Ascending aorta (tissue), 2 donors: ENCODE measurements at places on chromosomes 1 and 21.

GRCh38 chr1:248372394-248372793 lies 3.2 kb upstream of the OR2T6 start:
- DNase-seq, result no peak
- H3K4me1 ChIP-seq, result no peaks in the 10 kb centered on the region
- H3K4me3 ChIP-seq, result no peak overlapping the region
- no peaks in the 10 kb centered on the region for H3K36me3 ChIP-seq
- no peak overlapping the region for H3K27ac ChIP-seq

GRCh38 chr1:66637146-66637545 lies 103.2 kb downstream of the SGIP1 start:
- no peak for DNase-seq
- no peaks in the 10 kb centered on the region for H3K27me3 ChIP-seq
- no peaks in the 10 kb centered on the region for H3K36me3 ChIP-seq
- no peaks in the 10 kb centered on the region for H3K4me1 ChIP-seq
- H3K4me3 ChIP-seq, result no peak overlapping the region

GRCh38 chr1:22814176-22815042 lies 103.8 kb downstream of the EPHB2 start:
- peak overlapping the region; percentile 42 for H3K27ac ChIP-seq
- no peak overlapping the region for H3K4me3 ChIP-seq
- H3K36me3 ChIP-seq, result no peaks in the 10 kb centered on the region
- DNase-seq, result no peak
- H3K27me3 ChIP-seq, result no peaks in the 10 kb centered on the region

DNA sequence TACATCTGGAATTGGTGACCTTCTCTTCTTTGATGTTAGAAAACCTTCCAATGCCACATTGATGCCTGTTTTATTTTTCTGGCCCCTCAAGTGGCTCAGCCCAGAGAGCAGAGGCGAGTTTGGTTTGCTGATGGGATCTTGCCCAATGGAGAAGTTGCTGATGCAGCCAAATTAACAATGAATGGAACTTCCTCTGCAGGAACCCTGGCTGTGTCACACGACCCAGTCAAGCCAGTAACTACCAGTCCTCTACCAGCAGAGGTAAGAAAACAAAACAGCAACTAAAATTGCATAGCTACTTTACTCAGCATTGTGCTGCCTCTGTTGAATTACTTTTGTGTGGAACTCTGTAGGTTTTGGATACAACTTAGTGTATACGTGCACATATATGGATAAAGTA lies 97.6 kb downstream of the CC2D1B start:
- H3K27ac ChIP-seq, result no peak overlapping the region
- H3K36me3 ChIP-seq, result no peaks in the 10 kb centered on the region
- no peaks in the 10 kb centered on the region for H3K4me1 ChIP-seq
- no peak for DNase-seq
- H3K27me3 ChIP-seq, result no peaks in the 10 kb centered on the region

GRCh38 chr1:34858901-34859445 lies 576 bp downstream of the SMIM12 start:
- peak; percentile 78 for DNase-seq
- peak overlapping the region; percentile 90 for H3K27ac ChIP-seq
- peaks cover 15% of the 10 kb centered on the region for H3K36me3 ChIP-seq

- no peak for DNase-seq
- no peak overlapping the region for H3K4me3 ChIP-seq
- no peaks in the 10 kb centered on the region for H3K27me3 ChIP-seq
- H3K4me1 ChIP-seq, result no peaks in the 10 kb centered on the region
- no peak overlapping the region for H3K27ac ChIP-seq
- no peaks in the 10 kb centered on the region for H3K36me3 ChIP-seq
These were observed 90.5 kb downstream of the LIPI start for GRCh38 chr21:14120091-14120734.

DNA sequence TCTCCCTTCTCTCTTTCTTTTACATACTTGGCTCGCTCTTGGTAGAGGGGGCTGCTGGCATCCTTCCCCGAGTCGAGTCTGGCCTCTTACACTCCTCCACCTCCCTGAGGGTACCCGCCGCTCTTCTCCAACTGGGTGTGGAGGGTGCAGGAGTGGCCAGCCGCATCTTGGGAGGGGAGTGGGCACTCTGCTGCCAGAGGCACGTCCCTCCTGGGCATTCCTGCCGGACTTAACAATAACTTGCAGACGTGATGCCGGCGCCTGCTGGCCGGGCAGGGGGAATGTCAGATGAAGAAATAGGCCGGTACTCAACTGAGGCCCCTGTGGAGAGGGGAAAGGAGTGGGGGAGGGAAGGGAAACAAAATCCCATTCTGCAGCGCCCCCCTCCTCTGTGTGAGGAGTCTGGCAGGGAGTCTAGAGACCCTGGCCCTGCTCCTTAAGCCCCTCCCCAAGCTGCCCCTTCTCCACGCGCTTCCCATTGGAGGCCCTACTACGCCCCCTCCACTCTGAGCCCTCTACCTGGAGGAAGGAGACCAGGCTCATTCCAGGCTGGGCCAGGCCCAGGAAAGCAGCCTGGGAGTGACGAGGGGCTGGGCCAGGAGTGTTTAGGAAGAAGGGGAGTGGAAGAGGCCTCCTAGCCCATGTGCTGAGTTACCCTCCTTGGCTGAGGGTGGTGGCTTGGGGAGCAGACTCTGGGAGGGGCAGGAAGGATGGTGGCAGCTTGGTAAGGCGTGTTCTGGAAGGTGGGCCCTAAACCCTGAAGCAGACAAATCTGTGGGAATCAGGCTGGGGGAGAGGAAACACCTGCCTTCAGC lies 1.8 kb downstream of the ATP2B4 start:
- no peak for DNase-seq
- peak overlapping the region; percentile 72 for H3K4me3 ChIP-seq

GRCh38 chr21:17461582-17461981 lies 51.3 kb upstream of the CXADR start:
- no peak overlapping the region for H3K4me3 ChIP-seq
- DNase-seq, result no peak
- no peak overlapping the region for H3K27ac ChIP-seq

GRCh38 chr1:114238053-114238452 lies 84.4 kb upstream of the SYT6 start:
- no peaks in the 10 kb centered on the region for H3K27me3 ChIP-seq
- no peaks in the 10 kb centered on the region for H3K4me1 ChIP-seq
- H3K36me3 ChIP-seq, result no peaks in the 10 kb centered on the region
- no peak overlapping the region for H3K4me3 ChIP-seq
- H3K27ac ChIP-seq, result no peak overlapping the region

DNA sequence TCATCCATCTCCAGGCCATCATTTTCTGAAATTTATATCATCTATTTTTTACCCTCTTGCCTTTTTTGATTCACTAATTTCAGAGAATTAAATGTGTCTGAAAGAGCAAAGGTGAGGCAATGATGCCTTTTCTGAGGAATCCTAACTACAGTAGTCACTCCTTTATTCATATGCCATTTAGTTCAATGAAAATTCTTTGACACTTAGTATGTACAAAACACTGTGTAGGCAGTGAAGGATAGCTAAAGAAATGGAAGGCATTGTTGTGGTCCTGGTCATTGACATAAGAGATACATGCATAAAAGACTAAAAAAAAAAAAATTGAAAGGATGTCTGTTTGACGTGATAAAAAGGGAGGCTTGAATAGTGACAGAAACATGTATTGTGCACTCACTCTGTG lies 171.9 kb upstream of the BEND5 start:
- no peaks in the 10 kb centered on the region for H3K36me3 ChIP-seq
- no peaks in the 10 kb centered on the region for H3K27me3 ChIP-seq
- DNase-seq, result no peak

DNA sequence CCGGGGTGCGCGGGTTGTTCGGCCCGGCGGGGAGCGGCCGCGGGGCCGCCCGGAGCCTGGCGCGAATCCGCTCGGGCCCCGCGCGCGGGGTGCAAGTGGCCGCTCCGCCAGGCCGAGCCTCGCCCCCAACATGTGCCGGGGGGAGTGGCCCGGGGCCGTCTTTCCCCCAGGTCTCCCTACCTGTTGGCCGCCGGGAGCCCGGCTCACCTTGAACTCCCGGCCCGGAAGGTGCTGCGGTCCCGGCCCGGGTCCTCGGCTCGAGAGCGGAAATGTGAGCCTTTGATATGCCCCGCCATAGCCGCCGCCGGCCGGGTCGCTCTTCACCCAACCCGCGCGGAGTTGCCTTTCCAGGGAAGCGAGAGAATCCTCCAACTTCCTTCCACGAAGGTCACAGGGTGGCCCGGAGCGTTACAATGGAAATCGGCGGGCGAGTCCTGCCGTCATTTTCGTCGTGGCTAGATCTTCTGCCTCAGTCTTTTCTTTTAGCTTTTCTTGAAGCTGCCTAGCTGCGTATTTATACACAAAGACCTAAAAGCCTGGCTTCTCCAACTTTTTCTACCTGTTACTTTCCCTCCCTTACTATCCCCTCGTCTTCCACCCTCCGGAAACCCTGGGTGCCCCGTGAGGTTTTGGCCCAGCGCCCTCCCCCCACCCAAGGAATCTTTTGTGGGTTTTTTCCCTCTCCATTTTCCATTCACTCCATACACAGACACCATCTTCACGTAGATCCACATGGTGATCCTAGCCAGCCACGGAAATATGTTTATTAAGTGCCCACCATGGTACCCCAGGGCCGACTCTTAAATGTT lies 867 bp downstream of the PTGFRN start:
- H3K27me3 ChIP-seq, result no peaks in the 10 kb centered on the region
- peak overlapping the region; percentile 94 for H3K4me3 ChIP-seq
- H3K4me1 ChIP-seq, result peaks cover 10% of the 10 kb centered on the region
- H3K27ac ChIP-seq, result peak overlapping the region; percentile 85
- DNase-seq, result peak; percentile 68

GRCh38 chr1:213124590-213124989 lies 73.5 kb downstream of the RPS6KC1 start:
- H3K27ac ChIP-seq, result no peak overlapping the region
- no peaks in the 10 kb centered on the region for H3K36me3 ChIP-seq
- no peak for DNase-seq
- no peaks in the 10 kb centered on the region for H3K27me3 ChIP-seq

DNA sequence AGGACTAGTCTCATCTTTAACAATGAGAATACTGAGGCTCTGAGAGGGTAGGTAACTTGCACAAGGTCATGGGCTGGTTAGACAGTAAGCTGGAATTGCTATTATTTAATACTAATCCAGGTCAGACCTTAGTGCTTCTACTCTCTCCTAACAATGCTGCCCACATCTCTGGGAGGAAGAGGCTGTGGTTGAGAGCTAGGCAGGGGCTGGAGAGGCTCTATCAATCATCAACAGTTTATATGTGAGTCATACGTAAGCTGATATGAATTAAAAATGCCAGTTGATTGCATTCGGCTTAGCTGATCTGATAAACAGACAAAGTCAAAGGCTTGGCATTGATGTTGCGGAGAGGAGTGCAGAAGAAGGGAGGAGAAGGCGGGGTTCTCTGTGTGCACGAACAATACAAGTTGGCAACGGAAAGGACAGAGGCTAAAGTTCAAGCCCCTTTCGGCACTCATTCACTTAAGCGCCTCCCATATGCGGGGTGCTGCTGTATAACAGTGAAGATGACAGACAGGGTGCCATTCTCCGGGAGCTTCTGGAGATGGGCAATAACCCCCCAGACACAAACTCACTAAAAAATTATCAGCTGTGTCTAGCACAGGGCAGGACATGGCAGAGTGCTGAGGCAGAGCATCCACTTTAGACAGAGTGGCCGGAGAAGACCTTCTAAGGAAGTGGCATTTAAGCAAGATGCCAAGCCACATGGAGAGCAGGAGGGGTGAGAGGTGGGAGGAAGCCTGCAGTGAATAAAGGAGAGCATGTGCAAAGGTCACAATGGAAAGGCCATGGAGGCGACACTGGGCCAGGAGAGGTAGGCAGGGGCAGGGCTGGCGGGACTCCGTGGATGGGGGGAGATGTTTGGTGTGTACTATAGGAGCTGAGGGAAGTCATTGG lies 195.2 kb downstream of the ZSCAN20 start:
- H3K27ac ChIP-seq, result no peak overlapping the region
- no peaks in the 10 kb centered on the region for H3K36me3 ChIP-seq
- no peaks in the 10 kb centered on the region for H3K27me3 ChIP-seq
- no peak for DNase-seq
- H3K4me3 ChIP-seq, result no peak overlapping the region
- no peaks in the 10 kb centered on the region for H3K4me1 ChIP-seq

DNA sequence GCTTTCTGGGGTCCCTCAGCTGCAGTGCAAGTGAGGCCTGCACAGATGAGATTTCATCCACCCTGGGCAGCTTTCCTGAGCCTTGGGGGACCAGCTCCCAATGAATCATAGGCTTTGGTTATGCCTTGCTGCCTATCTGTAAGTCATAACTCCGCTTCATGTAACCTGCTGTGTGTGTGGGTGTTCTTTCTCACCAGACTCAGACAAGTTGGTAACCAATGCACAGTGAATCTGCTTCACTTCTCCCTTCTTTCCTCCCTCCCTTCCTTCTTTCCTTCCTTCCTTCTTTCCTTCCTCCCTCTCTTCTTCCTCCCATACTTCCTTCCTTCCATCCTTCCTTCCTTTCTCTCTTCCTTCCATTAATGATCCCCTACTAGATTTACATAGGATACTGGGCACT lies 34.4 kb upstream of the PSMB2 start:
- no peaks in the 10 kb centered on the region for H3K36me3 ChIP-seq
- no peak overlapping the region for H3K4me3 ChIP-seq
- DNase-seq, result no peak
- H3K27ac ChIP-seq, result no peak overlapping the region
- H3K27me3 ChIP-seq, result no peaks in the 10 kb centered on the region

- H3K36me3 ChIP-seq, result no peaks in the 10 kb centered on the region
- H3K4me3 ChIP-seq, result no peak overlapping the region
- DNase-seq, result no peak
- H3K27ac ChIP-seq, result no peak overlapping the region
- no peaks in the 10 kb centered on the region for H3K27me3 ChIP-seq
- H3K4me1 ChIP-seq, result no peaks in the 10 kb centered on the region
These were observed 174.2 kb downstream of the PTPRU start for GRCh38 chr1:29410476-29410875.

DNA sequence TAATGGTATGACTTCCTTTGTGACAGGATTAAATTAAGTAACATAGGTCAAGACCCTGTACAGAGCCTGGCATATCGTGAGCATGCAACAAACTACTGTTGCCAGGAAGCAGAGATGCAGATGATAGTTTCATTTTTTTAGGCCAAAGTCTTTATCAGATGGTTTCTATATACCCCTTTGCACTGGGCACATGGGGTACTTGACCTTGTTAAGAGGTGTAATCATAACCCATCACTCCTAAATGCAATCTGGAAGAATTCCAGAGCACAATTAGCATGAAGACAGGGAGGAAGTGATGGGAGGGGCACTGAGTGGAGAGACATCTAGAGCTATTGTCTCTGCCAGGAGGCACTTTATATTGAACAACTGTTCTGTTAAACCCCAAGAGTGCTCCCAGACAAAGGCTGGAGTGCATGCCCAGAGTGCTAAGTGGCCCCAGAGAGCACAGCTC lies 22.1 kb downstream of the ZBTB17 start:
- no peak for DNase-seq
- peaks cover 46% of the 10 kb centered on the region for H3K4me1 ChIP-seq
- H3K27ac ChIP-seq, result peak overlapping the region; percentile 98
- no peaks in the 10 kb centered on the region for H3K36me3 ChIP-seq
- no peak overlapping the region for H3K4me3 ChIP-seq

- no peak overlapping the region for H3K27ac ChIP-seq
- no peak for DNase-seq
- H3K36me3 ChIP-seq, result no peaks in the 10 kb centered on the region
- no peaks in the 10 kb centered on the region for H3K27me3 ChIP-seq
These were observed 2.7 kb downstream of the CDC14A start for GRCh38 chr1:100354971-100355394.

GRCh38 chr1:220045356-220046051 lies 801 bp downstream of the EPRS1 start:
- no peaks in the 10 kb centered on the region for H3K4me1 ChIP-seq
- H3K36me3 ChIP-seq, result peaks cover 2% of the 10 kb centered on the region
- H3K4me3 ChIP-seq, result peak overlapping the region; percentile 99
- H3K27me3 ChIP-seq, result no peaks in the 10 kb centered on the region

- no peaks in the 10 kb centered on the region for H3K27me3 ChIP-seq
- no peak overlapping the region for H3K27ac ChIP-seq
- H3K4me1 ChIP-seq, result no peaks in the 10 kb centered on the region
- no peak overlapping the region for H3K4me3 ChIP-seq
These were observed 21.5 kb upstream of the TMCO2 start for GRCh38 chr1:40226192-40226591.
